Hippocampal formation (tissue), 2 donors: ENCODE measurements at places on chromosomes 12 and 14.

GRCh38 chr12:92462049-92462448 is 240.7 kb upstream of the PLEKHG7 start:
- no peak for DNase-seq

DNA sequence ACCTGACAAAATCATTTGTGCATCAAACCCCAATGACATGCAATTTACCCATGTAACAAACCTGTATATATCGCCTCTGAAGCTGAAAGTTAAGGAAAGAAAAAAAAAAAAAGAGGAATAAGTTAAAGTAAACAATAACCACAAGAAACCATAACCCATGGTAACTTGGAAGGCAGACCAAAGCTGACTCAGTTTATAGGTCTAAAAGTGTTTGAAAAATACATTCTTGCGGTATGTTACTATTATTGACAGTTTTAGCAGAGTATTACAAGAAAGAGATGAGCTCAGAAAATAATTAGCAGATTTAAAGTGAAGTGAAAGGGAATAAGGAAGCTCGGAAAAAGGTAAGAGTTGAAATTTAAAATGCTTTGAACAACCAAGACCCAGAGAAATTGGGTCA is 34.4 kb upstream of the MGAT4C start:
- DNase-seq, result no peak

DNA sequence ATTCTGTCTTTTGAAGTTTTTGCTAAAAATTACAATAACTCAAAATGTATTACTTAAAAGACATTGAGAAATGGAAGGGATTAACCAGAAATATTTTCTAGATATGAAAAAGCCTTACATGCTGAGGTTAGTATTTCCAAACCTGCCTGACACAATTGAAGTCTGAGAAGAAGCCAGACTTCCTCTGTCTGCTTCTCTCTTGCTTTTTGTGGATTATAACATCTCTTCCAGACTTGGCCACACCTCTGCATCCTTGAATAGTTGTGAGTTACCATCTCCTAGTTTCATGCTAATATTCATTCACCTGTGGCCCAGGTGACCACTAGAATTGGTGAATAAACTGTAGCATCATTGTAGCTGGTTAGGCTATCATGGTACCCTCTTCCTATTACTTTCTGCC is 497.6 kb downstream of the SLC16A7 start:
- no peak for DNase-seq

DNA sequence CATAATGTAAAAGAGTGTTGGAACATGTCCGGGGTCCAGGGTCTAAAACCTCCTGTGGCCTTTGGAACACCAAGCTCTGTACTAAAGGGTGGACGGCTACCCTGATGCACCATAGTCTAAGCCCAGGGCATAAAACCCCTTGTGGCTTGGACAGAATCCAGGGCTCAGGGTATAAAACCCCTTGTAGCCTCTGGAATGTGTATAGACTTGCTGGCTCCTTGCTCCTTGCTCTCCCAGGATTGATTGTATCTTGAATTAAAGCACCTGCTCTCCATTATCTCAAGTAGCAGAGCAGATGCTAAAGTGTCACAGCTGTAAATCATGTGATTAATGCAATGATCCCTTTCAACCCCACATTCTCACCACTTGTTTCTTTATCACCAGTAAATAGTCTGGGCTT is 556.5 kb downstream of the LRFN5 start:
- no peak for DNase-seq

- no peak for DNase-seq
Observed at GRCh38 chr14:56002876-56003625, 115.2 kb upstream of the PELI2 start.

DNA sequence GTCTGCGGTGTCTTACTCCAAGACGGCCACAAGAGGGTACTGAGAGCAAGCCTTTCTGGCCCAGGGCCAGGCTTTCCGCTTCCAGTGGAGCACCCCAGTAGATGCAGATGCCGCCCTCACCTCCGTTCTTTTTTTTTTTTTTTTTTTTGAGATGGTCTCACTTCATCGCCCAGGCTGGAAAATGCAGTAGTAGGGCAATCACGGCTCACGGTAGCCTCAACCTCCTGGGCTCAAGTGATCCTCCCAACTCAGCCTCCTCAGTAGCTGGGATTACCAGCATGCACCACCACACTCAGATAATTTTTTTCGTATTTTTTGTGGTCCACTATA is 5.6 kb upstream of the LBHD2 start:
- peak; percentile 43 for DNase-seq

DNA sequence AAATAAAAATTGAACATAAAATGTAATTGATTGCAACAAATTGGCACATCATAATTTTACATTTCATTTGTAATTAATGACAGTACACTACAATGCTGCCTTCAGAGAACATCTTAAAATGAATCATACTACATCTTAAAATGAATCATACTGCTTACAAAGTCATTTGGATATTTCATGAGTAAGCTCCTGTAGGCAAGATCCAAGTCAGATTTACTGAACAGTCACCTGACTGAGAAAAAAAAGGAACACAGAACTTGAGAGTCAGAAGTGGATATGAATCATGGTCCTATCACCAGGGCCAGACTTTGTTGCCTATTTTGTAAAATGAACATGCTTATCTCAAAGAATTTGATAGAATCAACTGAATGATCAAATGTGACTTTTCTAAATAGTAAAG is 32.7 kb upstream of the FBLN5 start:
- no peak for DNase-seq

DNA sequence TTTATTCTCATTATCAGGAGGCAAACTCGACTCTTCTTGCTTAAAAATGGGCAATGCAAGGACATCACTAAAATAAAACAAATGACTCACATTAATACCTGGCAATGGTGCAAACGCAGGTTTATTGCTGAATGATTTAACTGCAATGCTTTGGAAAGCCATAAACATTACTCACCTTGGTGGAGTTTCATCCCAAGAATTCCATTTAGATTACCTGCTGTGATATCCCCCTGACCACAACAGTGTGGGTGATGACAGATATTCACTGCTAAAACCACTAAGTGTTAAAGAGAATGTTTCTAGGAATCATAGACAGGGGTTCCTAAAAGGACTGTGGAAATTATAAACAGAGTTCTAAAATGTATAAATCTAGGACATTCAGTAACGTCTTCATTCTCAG is 35.3 kb upstream of the CSRNP2 start:
- no peak for DNase-seq

GRCh38 chr14:35336494-35337268 is 44.5 kb downstream of the PSMA6 start:
- DNase-seq, result no peak

DNA sequence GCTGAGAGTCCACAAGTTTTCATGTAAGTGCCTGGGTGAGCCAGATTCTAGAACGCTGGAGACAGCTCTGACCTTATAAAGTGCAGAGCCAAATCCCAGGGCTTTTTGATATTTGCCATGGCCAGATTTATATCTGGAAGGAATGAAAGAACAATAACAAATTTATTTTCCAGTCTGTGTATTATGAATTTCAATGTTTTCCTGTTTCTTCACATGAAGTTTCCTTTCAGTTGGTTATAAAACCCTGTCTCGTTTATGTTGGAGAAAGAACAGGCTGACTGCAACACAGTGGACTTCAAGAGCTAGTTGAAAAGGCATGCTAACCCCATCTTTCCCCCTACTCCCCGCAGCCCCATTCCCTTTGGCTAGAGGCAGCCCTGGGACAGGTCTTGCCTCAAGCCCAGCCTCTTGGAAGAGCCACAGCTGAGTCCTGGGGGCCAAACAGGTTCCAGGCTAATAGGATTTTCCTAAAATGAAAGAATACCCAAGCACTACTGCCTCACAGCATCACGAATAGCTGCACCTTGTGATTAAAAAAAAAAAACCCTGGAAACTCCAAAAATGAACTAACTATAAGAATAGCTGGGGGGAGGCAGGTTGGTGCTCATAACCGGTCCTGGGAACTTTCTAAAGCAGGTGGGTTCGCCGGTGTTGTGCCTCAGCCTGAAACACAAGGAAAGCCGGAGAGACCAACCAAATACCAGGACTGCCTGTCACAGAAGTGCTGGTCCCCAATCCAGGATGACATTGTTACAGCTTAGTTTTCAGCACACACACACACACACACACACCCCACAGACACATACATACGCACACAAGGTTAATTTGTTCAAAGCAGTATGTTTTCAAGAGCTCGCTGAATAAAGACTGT is 1.5 kb downstream of the FBLN5 start:
- DNase-seq, result no peak

GRCh38 chr12:105954951-105955931 is 183.5 kb downstream of the NUAK1 start:
- DNase-seq, result no peak

GRCh38 chr12:47805417-47805816 is 14.3 kb downstream of the HDAC7 start:
- DNase-seq, result no peak

- DNase-seq, result no peak
Observed at GRCh38 chr14:66206554-66206953, 279.6 kb upstream of the CCDC196 start.

DNA sequence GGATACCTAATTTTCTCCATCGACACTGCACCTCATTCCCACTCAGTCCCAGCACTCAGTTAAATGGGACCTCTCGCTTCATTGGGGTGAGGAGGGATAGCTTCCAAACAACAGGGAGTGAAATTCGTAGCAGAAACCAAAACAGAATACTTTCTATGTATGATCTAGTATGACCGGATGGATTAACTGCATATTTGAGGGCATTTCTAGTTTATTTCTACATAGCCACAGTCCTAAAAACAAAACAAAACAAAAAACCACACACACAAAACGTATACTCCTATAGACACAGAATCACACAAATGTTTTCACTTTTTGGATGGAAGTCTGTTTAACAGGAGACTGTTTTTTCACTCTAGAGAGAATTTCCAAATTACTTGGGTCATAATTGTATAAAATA is 307.5 kb upstream of the FKBP4 start:
- DNase-seq, result no peak

- DNase-seq, result peak; percentile 1
Observed at GRCh38 chr12:21823581-21823980, 49.1 kb upstream of the KCNJ8 start.

DNA sequence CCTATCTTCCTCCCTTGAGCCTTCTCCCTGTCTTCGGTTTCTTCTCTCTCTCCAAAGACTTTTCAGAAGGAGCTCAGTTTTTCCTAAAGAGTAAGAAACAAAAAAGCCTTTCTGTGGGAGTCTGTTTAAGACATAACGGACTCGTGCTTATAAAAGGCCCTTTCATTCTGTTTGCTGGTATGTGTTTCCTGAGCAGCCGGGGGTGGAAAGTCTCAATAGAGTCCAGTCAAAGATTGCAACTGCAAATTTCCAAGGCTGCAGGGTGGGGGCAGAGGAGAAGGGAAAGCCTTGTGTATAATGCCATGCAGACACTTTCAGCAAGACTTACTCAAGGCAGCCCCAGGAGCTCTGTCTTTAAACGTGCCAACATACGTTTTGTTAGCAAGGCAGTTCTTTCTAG is 62.2 kb downstream of the GNG2 start:
- DNase-seq, result peak; percentile 41

DNA sequence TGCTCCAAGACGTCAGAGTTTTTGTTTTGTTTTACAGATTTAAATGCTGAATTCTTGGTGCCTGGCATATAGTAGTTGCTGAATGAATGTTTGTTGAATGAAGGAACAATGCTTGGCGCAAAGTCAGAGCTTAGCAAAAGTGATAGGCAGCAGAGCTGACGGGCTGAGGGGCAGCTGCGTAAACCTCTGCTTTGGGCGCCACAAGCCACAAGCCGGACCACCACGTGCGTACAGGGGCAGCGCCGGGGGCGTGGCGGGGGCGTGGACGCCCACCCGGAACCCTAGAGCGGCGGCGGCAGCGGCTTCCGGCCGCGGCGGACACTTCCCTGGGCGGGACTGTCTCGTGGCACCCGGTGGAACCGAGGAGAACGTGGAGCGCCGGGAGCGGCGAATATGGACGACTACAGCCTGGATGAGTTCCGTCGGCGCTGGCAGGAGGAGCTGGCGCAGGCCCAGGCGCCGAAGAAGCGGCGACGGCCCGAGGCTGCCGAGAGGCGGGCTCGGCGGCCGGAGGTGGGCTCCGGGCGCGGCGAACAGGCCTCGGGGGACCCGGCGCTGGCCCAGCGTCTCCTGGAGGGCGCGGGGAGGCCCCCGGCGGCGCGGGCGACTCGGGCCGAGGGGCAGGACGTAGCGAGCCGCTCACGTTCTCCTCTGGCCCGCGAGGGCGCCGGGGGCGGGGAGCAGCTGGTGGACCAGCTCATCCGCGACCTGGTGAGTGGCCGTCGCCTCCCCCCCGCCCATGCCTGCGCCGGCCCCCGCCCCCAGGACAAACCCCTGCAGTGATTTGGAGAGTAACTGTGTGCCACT is at the start of gene FBXW8:
Gene FBXW8, plus strand, starts transcription at position 306 of the 807 bp plus-strand sequence. Its CDS starts 88 bp downstream, at position 394.
- DNase-seq, result no peak

DNA sequence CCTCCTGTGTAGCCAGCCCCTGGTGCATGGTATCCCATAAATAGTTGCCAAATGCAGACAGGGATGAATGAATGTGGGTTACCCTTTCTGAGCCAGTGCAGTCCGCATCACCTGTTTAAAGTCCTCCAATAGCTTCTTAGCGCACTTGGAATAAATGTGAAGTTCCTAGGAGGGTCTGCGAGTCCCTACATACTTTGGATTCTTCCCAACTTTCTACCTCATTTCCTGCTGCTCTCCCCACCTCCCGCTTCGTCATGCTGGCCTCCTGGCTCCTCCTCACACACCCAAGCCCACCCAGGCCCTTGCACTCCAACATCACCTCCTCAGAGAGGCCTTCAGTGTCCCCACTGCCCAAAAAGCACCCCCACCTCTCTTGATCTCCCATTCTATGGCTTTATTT is 17.7 kb downstream of the RFX4 start:
- no peak for DNase-seq

- DNase-seq, result no peak
Observed at GRCh38 chr12:28023156-28023887, 50.8 kb upstream of the PTHLH start.

GRCh38 chr12:11729008-11729407 is 79.5 kb downstream of the ETV6 start:
- DNase-seq, result no peak

DNA sequence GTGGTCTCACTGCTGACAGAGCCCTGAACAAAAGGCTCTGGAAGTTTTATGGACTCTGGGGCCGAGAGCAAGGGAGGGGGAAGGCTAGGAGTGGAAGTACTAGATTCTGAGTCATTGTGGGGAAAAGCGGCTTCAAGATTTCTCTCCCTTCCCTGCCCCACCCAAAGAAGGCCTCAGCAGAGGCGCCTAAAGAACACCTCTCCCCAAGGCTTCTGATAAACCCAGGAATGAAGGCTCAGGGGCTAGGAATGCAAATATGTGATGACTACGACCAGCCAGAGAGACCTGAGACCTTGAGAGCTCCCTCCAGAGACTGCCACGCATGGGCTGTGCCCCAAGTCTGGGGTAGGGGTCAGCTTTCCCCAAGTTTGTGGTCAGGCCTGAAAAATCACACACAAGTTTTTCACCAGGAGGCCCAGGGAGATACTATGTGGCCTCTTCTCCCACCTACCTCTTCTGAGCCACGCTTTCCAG is 130.7 kb upstream of the HIF1A start:
- no peak for DNase-seq

DNA sequence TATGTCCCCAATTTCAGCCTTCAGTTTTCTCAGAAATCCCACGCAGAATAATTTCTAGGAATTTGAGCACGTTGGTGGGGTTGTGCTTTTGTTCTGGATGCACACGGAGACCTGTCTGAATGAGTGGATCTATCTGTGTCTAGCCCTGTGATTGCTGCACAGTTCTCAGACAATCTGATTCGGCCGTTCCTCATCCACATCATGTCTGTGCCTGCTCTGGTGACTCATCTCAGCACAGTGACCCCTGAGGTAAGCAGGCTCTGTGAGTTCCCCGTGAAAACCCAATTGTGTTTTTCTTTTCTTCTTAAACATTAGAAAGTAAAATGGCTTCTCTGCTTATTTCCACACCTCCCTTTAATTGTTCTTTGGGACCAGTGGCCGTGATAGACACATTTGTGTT is 20.2 kb downstream of the UBE3B start:
- DNase-seq, result no peak
